ENCODE measurements at places on chromosomes 4 and X.

DNA sequence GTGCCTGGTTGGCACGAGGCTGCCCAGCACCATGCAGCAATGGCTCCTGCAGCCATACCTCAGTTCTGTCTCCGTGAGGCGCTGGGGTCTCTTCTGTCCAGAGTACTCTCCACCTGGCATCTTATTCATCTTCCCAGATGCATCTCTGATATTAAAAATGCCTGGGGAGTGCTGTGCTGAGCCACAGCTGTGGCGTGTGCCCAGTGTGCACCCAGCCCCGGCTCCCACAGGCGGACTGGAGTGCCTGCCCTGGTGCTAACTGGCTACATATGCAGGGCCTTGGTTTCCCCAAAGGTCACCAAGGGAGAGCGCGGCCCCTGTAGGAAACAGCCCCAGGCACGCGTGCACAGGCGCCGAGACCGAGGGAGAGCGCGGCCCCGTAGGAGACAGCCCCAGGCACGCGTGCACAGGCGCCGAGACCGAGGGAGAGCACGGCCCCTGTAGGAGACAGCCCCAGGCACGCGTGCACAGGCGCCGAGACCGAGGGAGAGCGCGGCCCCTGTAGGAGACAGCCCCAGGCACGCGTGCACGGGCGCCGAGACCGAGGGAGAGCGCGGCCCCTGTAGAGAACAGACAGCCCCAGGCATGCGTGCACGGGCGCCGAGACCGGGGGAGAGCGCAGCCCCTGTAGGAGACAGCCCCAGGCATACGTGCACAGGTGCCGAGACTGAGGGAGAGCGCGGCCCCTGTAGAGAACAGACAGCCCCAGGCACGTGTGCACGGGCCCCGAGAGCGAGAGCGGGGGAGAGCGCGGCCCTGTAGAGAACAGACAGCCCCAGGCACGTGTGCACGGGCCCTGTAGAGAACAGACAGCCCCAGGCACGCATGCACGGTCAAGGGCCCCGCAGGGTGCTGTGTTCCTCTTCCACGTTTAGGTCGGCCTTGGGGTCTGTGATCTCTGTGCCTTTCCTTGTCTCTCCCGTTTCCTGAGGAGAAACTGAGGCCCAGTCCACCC, 14.5 kb downstream of the TMEM175 start:
- no peak for DNase-seq

DNA sequence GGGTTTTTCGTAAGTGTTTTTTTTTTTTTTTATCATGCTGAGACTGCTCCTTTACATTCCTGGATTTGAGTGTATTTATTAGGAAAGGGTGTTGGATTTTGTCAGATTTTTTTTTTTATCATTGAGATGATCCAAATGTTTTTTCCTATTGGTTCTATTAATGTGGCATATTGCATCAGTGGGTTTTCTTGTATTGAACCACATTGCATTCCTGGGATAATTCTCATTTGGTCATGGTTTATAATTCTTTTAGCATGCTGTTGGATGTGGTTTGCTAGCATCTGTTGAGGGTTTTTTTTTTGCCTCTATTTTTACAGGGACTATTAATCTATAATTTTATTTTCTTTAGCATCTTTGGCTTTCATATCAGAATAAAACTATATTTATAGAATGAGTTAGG, 28.8 kb downstream of the COL4A5 start:
- DNase-seq = peak; percentile 37

GRCh38 chr4:55458611-55459010, 62.9 kb downstream of the TMEM165 start:
- DNase-seq = no peak

DNA sequence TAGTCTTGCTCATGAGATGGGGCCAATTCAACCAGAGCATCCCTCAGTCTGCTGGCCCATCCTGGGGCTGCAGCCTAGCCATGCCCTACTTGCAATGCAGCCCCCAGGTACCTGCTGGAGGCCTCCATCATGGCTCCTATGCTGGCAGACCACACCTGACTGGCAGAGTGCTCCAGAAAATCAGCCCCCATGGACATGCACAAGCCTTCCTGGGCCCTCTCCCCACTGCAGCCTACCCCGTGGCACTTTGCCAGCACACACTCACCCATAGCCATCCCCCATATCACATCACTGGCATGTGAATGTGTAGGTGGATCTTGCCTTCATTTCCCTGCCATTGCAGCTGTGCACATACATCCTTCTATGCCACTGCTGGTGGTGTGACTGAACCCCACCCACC, 381.8 kb downstream of the UBE2NL start:
- no peak for DNase-seq

- peak; percentile 18 for DNase-seq
Observed at GRCh38 chr4:90621080-90621479, 493.9 kb downstream of the CCSER1 start.

GRCh38 chr4:168488869-168489274, 8.0 kb upstream of the PALLD start:
- no peak for DNase-seq

DNA sequence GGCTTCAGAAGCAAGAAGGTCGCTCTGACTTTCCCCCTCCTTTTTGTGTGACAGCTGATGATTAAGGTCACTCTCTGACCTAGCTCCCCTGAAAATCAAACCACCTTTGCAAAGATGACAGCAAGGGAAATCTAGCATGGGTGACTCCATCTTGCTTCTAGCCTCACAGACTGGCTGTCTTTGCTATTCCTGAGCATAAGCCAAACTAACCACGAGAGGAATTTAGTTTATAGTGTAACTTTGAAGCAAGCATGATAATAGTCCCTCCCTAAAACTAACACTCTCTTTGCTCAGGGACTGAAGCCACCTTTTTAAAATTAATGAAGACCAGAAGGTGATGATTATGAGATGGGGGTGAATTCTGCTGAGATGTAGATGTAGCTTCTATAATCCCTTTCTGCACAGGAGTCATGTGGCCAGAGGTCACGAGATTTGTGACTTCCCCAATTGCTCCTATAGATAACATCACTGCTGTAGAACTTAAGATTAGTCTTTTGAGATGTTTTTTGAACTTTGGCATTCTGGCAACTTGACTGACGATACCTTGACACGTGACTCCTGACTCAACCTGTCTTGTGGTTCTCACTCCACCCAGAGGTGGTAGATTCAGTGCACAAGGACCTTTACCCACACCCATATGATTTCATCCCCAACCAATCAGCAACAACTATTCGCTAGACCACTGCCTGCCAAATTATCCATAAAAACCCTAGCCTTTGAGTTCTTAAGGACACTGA, 14.9 kb upstream of the PDE5A start:
- DNase-seq = no peak

DNA sequence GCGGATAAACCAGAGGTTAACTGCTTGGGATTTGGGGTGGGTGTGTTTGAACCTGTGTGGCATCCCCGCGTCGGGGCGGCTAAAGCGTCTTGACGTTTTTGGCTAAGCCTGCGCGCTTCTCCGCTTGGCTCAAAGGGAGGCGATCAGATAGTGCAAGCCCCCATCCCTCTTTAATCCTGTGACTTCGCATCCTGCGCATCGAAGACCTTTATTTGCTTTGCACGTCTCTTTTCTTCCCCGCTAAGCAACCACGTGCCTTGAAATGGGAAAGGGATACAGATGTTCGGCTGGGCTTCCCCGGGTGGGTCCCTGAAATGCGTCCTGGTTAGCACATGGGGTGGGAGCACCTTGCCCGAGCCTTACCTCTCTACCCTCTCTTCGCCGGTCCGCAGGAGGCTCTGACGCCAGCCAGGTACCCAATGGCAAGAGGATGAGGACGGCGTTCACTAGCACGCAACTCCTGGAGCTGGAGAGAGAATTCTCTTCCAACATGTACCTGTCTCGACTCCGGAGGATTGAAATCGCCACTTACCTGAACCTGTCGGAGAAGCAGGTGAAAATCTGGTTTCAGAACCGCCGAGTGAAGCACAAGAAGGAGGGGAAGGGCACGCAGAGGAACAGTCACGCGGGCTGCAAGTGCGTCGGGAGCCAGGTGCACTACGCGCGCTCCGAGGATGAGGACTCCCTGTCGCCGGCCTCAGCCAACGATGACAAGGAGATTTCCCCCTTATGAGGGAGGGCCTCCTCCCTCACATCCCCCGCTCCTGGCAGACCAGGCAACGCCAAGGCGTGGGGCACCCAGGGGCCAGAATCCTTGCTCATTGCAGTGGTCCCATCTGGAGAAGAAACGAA, 1.5 kb downstream of the GSX2 start:
- DNase-seq = no peak

- no peak for DNase-seq
Observed at GRCh38 chrX:56987741-56988140, 7.6 kb downstream of the SPIN3 start.

DNA sequence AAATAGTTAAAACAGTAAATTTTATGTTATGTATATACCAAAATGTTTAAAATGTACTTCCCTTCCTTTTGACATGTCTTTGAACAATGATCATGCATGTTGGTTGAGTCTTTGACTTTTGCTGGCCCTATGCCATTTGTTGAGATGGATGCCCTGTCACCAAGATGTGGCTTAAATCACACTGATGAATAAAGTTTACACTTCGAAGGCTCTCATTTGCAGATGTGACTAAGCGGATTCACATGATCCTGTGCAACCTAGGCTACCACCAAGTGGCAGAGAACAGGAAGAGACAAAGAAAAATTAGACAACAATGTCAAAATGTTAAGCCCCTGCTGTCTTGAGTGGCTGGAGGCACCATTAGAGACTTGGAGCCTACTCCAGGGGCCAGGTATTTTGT, 139.9 kb downstream of the RAB28 start:
- DNase-seq = no peak

DNA sequence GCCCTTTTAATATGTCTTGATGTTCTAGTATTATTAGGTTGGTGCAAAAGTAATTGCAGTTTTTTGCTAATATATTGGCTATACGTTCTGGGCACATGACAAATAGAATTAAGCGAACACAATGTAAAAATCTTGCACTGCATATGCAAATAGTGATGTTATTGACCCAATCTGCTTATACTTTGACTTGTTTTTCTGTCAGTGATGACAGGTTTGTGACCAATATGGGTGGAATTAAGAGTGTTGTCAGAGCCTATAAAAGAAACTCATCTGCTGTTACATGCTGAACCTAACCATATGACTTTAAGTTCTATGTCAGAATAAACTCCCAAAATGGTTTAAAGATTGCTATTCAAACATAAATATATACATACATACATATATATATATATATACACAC, 30.7 kb upstream of the HPGD start:
- DNase-seq = no peak

DNA sequence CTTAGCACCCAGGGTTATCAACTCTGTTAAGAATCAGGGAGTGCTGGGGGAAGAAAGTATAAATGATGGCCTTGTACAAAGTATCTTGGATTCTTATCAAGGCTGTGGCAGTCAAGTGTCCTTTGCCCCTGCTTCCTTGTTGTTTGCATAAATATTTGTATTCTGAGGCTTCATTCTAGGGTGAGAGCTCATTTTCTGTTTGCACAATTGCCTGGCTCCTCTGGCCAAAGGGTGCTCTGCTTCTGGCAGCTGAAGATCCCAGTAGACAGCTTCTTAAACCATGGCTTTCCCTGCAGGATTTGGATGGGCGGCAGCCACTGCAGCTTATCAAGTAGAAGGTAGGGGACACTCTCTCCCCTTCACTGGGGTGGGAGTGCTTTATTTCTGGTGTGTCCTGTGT, at the start of gene GBA3:
TSS of gene GBA3 (plus strand) at position 202 of the 400 bp plus-strand sequence.
- no peak for DNase-seq

DNA sequence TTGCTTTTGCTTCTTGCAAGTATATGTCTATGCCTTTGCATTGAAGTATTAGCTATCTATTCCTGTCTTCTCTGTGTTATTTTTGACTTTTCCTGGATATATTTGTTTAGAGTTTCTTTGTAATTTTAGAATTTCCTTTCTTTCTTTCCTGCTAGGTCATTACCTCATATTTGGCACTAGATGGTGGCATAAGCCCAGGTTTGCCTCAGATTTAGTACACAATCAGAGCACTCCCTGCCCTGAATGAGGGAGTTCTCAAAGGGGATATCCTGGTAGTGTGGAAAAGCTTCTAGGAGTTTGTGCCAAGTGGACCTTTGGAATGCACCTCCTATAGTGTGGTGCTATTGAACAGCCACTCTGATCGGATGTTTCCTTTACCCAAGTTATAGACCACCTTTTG, 181.6 kb downstream of the UGT8 start:
- peak; percentile 8 for DNase-seq

- no peak for DNase-seq
Observed at GRCh38 chr4:169530048-169530447, 82.3 kb downstream of the NEK1 start.
